ENCODE measurements at places on chromosomes 1 and 21.

DNA sequence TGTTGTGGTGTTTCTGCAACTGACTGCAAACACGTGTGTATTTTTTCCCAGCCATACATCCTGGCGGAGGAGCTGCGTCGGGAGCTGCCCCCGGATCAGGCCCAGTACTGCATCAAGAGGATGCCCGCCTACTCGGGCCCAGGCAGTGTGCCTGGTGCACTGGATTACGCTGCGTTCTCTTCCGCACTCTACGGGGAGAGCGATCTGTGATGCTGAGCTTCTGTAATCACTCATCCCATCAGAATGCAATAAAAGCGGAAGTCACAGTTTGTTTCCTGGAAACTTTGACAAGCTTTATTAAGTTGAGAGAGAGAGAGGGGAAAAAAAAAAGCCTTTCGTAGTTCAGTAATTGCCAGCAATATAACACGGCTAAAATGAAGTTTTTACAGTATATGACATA lies 32.7 kb upstream of the MTR start:
- DNase-seq: no peak

- no peak for DNase-seq
Observed at GRCh38 chr1:23751050-23751814, 8.0 kb downstream of the ELOA start.

GRCh38 chr1:114756949-114757454 lies 782 bp downstream of the CSDE1 start:
- no peak for DNase-seq

DNA sequence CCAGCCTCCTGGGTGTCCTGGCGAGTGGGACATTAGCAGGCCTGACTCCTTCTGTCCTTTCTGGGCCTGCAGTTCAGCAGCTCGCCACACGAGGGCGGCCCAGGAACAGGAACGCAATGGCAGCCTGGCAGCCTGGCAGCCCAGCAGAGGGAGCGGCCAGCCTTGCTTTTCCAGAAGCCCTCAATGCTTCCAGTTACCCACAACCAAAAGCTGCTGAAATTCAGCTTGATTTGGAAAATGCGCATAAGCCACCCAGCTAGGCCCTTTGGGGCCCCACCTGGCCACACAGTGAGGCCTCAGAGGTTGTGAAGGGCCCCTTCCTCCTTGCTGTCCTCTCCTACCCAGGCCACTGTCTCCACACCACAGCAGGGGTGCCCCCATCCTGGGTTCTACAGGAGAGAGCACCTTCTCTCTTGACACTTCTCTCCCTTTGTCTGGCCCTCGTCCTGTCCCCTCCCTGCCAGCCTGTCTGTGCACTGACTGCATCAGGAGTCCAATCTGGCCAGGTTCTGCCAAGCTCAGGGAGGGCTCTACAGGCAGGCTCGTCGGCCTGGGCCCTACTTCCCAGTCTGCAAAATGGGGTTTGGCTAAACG lies 103.4 kb upstream of the VAMP3 start:
- no peak for DNase-seq

GRCh38 chr1:206946261-206946660 lies at the start of gene PIGR:
Gene PIGR (minus strand): TSS chr1:206946466. CDS start chr1:206940531, 5,935 bp downstream.
- DNase-seq: no peak

- no peak for DNase-seq
Observed at GRCh38 chr1:23433122-23433521, 8.6 kb upstream of the TCEA3 start.

DNA sequence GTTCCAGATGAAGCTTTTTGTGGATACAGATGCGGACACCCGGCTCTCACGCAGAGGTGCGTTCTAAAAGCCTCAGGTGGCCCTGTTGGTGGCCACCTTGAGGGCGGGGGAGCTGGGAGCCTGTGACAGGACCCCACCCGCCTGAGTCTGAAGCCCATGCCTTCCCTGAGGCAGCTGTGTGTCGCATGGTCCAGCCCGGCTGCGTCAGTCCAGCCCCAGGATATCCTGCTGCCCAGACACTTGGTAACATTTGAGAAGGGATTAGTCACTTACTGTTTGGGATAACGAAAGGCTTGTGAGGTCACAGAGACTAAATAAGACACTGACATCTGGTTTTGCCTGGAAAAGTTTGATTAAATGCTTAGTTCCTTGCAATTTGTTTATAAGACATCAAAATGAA lies 68.9 kb downstream of the UCK2 start:
- no peak for DNase-seq

DNA sequence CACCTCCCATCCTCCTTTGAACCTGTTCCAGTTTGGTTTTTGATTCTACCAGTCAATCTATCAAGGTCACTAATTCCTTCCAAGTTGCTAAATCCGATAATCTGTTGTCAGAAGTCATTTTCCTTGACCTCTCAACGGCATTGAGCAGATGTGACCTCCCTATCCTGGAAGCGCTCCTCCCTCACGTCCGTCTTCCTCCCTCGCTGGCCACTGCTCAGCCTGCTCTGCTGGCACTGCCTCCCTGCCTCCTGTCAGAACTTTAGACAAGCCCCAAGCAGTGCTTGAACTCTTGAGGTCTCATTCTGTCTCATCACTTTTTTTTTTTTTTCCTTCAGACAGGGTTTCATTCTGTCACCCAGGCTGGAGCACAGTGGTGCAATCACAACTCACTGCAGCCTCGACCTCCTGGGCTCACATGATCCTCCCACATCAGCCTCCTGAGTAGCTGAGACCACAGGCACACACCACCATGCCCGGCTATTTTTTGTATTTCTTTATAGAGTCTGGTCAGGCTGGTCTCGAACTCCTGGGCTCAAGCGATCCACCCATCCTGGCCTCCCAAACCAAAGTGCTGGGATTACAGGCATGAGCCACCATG lies 4.4 kb upstream of the ACOT7 start:
- DNase-seq: no peak

- DNase-seq: peak; percentile 74
Observed at GRCh38 chr1:109399326-109399957, 1.7 kb upstream of the SORT1 start.

GRCh38 chr1:905811-906599 lies 17.7 kb upstream of the SAMD11 start:
- no peak for DNase-seq

DNA sequence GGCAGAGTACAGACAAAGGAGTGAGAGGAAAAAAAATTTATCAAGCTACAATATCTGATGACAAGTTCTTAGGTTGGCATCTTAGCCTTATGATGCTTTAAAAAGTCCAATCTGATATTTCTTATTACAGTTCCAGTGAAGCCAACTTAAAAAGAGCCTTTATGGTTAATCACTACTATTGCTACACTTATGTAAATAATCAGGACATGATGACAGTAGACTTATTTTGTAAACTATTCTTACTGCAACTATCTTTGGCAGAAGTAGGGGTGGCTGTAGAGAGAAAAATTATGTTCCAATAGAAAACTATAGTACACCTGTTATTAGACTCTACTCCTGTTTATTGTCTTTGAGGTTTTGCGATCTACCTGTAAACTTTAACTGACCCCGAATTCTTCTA lies 25.8 kb upstream of the NUF2 start:
- no peak for DNase-seq

DNA sequence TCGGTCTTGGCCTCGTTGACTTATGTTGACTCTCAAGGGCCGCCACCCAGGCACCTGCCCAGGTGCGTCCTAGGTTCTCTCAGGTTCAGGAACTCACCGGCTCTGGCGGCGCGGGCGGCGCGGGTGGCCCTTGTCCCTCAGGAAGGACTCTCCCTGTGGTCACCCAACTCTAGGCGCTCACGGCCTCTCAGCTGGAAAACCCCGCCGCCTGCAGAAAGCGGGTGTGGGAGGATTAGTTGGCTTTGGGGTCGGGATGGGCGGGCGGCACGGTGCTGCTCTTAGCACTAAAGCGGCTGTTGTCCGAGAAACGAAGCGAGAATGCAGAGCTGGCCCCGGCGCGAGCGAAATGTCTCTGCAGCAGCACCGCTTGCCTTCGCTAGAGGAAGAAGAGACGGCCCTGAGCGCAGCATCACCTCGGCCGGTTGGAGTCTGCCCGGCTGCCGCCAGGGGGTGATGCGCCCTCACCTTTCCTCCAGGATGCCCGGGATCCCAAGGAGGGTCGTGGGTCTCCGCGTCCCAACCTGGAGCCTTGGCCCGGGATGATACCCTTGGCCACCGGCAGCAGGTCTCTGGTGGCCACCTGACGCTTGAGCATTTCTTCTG lies 8.1 kb upstream of the TADA1 start:
- no peak for DNase-seq

GRCh38 chr1:71908871-71909390 lies 373.4 kb downstream of the NEGR1 start:
- no peak for DNase-seq

DNA sequence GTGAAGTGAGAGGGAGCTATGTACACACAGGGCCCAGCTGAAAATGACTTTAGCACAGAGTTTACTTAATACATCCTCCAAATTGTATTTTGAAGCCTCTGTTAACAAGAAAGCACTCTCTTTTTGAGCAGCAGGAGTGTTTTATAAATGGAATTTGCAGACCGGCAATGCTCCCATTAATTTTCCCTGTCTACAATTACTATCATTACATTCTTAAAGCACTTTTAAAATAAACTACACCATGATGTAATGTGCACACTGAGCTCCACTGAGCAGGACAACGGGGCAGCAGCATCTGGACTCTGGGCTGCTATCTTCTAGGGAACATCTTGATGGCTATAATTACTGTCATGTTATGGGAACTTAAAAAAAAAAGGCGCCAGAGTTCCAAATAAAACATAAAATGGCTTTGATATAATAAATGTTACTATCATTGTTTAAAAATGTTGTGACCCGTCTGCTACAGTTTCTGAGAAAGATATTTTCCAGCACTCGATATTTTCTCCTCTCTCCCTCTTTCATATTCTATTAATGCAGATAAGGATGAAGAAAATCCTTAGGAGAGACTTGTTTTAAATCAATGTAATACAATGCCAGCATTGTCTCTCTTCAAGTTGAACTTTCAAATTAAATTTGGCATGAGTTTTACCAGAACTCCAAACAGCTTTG lies 150.9 kb downstream of the HLX start:
- DNase-seq: no peak

DNA sequence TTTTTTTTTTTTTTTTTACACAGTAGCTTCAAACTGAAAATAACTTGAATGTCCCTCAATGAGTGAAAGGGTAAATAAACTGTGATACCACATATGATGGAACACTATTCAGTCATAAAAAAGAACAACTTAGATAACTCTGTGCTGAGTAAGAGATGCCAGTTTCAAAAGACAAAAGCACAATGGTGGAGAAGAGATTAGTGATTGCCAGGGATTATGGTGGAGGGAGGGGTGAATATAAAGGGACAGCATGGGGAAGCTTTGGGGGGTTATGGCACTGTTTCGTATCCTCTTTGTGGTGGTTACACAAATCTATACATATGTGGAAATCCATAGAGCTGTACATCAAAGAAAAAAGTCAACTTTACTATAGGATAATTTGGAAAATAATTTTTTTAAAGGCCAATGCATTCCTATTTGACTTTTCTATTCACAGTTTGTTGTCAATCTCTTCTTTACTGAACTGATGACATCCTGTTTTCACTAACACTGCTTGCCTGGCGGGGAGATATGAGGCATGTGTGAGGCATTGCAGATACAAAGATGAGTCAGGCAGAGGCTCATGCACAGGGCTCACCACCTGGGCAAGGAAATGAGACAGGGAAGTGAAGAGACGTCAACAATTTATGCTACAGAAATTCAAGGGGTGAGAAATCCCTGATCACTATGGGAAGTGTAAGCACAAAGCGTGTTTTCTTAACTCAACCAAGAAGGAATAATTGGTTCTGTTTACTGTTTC lies 302.7 kb downstream of the DUSP10 start:
- DNase-seq: no peak

GRCh38 chr1:14660801-14661200 lies 62.3 kb downstream of the KAZN start:
- no peak for DNase-seq

DNA sequence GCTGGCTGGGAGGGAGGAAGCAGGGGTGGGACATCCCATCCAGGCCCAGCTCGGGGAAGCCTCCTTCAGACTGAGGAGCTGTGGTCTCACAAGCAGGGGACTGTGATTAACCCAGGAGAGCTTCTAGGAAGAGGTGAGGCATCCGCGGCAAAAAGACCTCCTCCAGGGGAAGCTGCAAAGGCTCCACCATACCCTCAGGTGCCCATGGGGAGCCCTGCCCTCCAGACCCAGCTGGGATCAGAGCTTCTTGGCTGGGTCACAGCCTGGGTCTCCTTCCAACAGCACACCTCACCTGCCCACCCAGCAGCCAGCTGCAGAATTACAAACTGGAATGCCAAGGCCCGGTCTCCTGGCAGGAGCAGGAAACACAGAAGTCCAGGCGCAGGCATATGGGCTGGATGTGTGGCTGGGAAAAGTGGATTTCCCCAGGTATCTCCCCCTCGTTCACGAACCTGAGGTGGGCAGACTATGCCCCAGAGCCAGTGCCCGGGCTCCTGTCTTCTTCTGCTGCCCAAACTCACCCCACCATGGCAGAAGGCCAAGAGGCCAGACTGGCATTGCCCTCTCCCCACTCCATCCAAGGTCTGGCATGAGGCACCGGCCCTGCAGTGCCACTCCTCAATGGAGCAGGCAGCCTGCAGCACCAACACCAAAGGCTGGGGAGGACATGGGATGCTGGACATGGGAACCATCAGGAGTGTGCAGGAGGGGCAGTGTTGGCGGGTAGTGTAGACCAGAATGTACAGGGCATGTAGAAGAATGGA lies 15.4 kb upstream of the ARF1 start:
- no peak for DNase-seq

DNA sequence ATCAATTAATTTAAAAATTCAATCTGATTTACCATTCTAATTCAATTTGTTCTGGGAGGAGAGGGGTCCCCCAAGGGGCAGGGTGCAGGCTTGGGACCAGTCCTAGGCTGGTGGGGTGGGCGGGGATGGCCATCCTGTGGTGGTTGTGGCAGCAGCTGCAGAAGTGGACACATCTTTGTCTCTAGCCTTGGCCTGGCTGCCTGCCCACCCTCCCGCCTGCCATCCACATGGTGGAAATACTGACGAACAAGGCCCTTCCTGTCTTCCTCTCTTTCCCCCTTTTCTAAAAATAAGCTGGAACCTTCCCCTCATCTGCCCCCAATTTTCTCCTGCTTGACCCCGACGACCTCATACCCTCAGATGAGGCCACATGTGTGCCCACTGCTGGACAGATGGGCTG lies 130.9 kb downstream of the FOXD2 start:
- DNase-seq: no peak

- DNase-seq: no peak
Observed at GRCh38 chr1:25689686-25690381, 73.2 kb downstream of the MAN1C1 start.

- no peak for DNase-seq
Observed at GRCh38 chr1:90155721-90156487, 161.0 kb downstream of the ZNF326 start.
